Esophagus squamous epithelium (tissue), 5 donors: ENCODE measurements at places on chromosomes 13 and 19. TPM values are rescaled to one million over a fixed set of nuclear protein-coding genes. Genes with fewer than 3 reads are reported as not detected.

DNA sequence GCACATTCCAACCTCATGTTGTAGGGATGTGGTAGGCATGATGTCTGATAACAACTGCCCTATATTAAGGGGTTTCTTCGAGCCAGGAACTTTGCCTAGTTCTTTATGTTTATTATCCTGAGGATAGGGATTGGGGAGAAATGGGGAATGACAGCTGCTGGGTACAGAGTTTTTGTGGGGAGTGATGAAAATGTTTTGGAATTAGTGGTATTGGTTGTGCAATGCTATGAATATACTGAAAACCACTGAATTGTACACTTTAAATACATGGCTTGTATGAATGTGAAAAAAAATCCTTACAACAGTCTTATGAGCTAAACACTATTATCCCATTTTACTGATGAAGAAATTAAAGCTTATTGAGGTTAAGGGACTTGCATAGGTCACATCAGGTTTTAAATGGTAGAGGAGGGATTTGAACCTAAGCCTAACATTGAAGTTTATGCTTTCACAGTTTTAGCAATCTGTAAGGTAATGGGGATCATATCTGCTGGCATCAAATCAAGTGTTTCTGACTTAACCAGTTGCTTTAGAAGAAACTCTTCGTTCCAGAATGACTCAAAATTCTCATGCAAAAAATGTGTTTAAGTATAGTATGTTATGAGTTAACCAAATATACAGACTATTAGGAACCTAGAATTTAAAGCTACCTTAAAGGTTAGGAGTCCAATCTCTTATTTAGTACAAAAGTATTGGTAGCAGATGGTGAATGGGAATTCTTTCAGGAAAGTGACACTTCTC, 61.4 kb downstream of the ERCC5 start:
- DNase-seq = no peak

DNA sequence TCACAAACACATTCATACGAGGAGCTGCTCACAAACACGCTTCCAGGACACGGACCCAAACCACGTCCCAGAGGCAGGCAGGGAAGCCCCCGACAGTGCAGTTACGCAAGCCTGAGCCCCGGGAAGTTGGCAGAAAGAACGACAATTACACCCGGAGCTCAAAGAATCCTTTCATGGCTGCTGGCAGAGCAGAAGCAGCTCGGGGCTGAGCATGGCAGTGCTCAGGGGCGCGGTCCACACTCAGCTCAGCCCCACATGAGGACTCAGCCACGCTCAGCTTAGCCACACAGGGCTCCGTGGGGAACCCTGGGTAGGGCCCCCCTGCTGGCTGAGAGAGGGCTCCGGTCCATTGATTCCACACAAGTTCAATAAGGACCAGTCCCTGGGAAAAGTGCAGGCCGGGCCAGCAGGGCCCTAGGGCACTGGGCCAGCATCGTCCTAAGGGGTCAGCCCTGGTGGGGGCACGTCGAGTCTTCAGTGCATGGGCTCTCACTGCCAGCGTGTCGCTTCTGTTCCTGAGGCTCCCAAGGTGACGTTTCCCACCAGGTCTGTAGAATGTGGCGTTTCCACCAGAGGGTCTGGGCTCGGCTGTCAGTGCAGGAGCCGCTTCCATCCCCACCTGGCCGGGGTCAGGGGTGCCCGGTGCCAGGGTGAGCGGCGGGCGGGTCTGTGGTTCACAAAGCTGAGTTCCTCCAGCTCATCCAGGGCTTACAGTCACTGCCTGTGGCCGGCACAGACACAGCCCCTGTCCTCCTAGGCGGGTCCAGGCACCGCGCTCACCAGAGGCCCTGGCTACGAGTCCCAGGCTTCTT, 23.1 kb downstream of the GAS6 start:
- no peak for DNase-seq

DNA sequence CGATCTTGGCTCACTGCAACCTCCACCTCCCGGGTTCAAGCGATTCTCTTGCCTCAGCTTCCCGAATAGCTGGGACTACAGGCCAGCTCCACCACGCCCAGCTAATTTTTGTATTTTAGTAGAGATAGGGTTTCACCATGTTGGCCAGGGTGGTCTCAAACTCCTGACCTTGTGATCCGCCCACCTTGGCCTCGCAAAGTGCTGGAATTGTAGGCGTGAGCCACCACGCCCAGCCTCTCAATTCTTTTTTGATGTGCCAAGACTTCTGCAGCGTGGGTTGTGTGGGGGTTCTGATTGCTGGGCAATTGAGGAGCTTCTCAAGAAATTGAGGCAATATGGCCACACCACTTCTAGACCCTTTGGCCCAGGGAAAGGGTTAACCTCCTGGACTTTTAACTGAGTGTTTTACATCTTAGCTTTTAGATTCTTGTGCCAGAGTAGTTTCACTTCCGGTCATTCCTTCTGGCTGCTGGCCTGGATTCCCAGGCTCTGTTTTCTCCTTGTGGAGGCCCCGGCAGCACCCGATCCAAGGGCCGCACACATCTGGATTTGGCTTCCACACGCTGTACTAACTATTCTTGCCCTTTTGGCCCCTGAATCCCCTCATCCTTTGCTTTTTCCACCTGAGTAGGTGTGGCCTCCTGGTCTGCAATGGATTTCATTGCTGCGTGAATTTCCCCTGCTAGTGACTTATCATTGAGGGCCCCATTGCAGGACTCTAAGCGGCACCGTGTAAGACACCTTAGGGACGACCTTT, 14.7 kb downstream of the SMARCA4 start:
- DNase-seq = no peak

DNA sequence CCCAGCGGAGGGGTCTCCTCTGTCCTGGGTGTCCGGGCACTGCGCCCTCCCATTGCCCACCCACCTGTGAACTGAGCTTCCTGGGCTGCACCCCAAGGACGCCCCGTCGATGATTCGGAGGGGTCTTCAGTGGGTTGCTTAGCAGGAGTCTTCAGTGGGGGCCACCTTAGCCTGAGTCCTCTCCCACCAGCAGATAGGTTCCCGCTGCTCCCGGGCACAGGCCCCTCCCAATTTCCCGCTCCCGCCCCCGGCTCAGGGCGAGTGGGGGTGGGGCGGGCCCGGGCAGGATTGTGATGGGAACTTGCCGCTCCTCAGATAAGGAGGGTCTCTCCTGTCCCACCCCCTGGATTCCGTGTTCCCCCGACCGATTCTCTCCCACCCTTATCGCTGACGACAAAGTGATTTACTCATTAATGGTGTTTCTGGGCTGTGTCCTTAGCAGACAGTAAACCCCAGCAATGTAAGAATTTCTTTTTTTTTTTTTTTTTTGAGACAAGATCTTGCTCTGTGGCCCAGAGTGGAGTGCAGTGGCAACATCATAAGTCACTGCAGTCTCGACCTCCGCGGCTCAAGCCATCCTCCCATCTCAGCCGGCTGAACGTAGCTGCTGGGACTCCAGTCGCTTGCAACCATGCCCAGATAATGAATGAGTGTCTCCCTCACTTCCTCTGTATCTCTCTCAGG, 655 bp upstream of the S1PR5 start:
- DNase-seq = no peak

- no peak for DNase-seq
Measured at GRCh38 chr13:24161010-24161775, 673 bp downstream of the SPATA13 start.

Gene CEACAM20
- not detected for total RNA-seq

- DNase-seq = no peak
Measured at GRCh38 chr13:112060899-112061366, 6.0 kb upstream of the SOX1 start.

GRCh38 chr19:54444737-54445136, 4.3 kb upstream of the LENG8 start:
- no peak for DNase-seq

DNA sequence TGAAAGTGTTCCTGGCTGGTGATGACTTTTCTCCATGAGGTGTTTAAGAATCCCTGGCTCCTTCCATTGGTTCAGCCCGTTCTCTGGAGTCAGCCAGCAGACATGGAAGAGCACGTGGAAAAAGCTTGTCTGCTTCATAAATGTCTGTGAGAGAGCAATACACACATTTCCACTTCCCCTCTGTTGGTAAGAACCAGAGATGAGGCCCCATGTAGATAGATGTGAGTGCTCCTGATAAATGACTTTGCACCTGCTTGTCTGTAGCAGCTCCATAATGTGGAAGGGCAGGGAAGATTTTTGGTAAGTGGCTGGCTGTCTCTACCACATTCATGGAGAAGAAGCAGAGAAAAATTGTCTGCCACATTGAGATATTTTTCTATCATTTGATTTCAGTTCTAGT, 325.8 kb downstream of the LMO7 start:
- no peak for DNase-seq

Gene PEAK3
- total RNA-seq = 0.38 TPM

DNA sequence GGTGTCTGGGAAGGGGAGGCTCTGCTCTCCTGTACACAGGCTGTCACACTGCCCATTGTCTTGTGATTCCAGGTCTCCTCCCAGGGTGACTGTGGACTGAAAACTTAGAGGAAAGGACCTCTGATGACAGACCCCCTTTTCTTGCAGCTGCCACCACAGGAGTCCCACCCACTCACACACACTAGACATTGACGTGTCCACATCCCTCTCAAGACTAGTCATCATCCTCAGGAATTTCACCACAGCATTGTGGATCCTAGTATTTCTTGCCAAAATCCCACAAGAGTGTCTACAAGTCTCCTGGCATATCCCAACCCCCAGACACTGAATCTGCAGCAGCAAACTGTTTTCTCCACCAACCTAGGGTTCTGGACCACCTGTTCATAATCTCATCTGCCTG, 5.3 kb downstream of the ZNF85 start:
- no peak for DNase-seq

Gene SIGLEC8
- total RNA-seq = 1.2 TPM

Gene FPR3
- 8.9 TPM for total RNA-seq

GRCh38 chr13:42544246-42544926, 29.6 kb upstream of the TNFSF11 start:
- DNase-seq = no peak

- DNase-seq = no peak
Measured at GRCh38 chr13:32497589-32497988, 41.0 kb downstream of the N4BP2L2 start.

DNA sequence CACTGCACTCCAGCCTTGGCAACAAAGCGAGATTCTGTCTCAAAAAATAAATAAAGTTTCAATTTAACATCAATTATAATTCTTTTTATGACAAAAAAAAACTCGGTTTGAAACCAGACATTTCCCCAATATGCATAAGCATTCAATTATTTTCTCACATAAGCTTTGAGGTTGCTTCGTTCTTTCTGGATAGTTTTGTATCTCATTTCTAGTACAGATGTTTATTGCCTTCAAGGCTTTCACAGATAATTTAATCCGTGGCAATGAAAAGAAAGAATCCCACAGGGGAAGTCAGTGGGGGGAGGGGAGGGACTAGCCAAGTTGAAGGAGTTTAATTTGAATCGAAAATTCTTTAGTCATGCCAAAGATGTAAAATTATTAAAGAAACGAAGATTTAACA, 29.6 kb upstream of the TSC22D1 start:
- DNase-seq = no peak

DNA sequence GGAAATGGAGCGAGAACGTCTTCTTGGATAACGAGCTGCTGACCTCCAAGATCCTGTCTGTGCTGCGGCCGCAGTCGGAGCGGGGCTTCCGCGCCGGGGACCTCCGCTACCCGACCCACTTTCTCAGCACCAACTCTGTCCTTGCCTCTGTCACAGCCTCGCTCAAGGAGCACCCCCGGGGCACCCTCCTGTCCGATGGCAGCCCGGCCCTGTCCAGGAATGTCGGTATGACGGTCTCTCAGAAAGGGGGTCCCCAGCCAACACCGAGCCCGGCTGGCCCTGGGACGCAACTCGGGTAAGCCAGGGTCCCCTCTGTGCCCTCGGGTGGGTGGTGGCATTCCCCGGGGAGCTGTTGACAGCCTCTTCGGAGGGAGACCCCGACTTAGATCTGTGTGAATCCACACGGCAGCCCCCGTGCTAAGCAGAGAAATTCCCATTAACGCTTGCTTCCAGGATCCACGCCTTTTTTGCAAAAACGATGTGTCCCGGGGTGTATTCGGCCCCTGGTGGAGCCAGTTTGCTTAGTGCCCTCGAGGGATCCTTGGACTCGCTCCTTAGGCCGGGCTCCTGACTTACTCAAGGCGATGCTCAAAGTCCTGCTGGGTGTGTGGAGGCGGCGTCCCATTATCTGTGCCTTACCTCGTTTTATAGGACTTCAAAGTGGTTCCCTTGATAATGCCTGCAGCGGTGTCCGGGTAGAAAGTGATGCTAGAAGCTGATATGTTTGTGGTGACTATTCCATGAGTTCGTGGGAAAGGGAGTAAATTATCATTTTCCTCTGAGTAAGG, 48.5 kb downstream of the PEX11G start:
- no peak for DNase-seq

DNA sequence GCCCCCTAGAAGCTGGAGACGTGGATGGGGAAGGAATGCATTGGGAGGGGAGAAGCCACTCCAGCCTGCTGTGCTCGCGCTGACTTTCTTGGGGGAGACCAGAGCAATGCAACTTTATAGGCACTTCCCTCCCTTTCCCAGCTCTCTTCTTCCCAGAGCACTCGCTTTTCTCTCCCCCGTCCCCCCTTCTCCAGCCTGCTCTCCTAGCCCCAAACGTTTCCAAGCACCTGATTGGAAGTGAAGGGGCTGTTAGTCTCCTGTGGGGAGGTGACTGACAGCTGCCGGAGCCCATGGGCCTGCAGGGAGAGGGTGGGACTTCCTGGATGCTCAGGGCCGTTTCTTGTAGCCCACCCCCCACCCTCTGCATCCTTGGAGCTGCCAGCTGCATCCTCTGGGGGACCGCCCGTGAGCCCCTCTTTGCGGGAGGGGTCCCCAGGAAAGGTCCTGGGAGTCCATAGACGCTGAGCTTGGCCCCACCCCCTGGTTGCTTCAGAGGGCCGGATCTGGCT, 2.5 kb downstream of the HDGFL2 start:
- DNase-seq = no peak

Gene PRTN3
- not detected for total RNA-seq

Gene NAPSA
- not detected for total RNA-seq

Gene DEDD2
- total RNA-seq = 30.2 TPM

DNA sequence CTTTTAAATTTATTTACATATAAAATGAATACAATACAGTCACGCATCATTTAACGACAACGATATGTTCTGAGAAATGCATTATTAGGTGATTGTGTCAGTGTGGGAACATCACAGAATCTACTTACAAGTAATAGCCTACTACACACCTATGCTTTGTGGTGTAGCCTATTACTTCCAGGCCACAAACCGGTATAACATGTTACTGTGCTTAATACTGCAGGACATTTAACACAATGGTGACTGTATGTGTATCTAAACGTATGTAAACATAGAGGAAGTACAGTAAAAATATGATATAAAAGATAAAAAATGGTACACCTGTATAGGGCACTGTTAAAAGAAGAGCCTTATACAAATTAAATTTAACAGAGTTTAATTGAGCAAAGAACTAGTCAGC, 62.4 kb upstream of the KLHL1 start:
- DNase-seq = no peak

- DNase-seq = no peak
Measured at GRCh38 chr13:107376341-107377125, 808.6 kb upstream of the ARGLU1 start.

- DNase-seq = no peak
Measured at GRCh38 chr19:39497996-39498797, 550 bp upstream of the DLL3 start.

DNA sequence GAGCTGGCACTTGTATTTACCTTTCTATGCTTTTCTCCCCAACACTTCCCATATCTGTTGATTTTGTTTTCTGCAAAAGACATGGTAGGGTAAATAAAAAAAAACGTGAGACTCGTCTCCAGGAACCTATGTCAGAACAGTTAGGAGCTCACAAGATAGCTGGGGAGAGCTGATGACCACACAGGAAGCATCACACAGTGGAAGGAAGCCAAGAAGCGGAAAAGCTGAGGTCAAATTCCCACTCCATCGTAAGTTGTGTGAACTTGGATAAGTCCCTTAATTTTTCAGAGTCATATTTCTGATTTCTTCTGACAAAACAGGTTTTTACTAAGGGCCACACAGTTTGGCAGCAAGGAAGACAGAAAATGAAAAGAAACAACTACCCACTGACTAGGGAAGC, 199.6 kb downstream of the KLF5 start:
- DNase-seq = no peak
